ENCODE measurements at places on chromosomes 4 and X.
A peak's percentile ranks its signal among the peaks of the same experiment; 100 is the strongest.

DNA sequence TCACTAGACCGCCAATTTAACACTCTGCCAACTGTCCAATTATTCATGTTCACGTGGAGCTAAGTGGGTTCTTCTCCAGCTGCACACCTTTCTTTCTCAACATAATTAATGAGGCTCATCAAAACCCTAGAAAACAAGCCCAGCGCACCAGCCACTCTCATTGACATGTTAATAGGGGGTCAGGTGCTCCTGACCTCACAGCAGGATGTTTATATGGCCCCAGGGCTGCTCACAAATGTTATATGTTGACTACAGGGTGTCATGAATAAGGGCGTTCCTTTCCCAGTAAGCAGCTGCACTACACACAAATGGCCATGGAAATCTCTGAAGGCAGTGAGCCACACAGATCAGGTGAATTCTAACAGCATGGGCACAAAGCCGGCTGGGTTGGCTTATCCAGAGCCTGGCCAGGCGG, 209.8 kb downstream of the MGST2 start:
- DNase-seq = no peak

- no peak for DNase-seq
These were observed 10.2 kb upstream of the TMEM156 start for GRCh38 chr4:39042366-39042765.

- DNase-seq = no peak
These were observed 55.1 kb upstream of the GUCY1A1 start for GRCh38 chr4:155611501-155611900.

DNA sequence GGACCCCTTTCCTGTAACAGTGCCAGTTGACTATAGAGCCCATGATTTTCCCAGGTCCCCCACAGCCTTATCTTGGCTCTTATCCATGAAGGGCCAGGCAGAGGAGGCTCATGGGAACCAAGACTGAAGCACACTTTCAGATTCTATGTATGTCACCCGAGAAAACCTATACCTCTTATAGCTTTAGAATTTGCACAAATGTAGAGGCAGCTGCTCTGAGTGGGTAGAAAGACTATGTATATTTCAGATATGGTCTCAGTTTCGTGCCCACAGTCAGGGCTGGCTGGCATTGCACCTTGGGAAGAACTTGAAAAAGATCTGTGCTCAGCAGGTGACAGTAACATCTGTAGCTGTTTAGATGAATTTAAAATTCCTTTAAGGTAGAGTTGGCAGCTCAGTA, 8.3 kb upstream of the LNX1 start:
- no peak for DNase-seq

DNA sequence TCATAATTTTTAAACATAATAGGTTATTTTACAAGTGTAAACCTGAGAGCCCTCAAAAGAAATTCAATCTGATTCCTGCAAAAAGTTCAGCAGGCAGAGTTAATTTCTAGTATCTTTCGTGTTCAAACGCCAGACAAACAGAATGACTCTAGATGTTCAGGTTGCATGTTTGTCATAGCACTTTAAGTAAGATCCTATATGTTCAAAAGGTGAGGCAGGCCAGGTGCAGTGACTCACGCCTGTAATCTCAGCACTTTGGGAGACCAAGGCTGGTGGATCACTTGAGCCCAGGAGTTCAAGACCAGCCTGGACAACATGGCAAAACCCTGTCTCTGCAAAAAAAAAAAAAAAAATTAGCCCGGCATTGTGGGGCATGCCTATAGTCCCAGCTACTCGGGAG, 1.1 kb upstream of the RASSF6 start:
- DNase-seq = no peak

- no peak for DNase-seq
These were observed 15.7 kb downstream of the MSX1 start for GRCh38 chr4:4875147-4875546.

- DNase-seq = no peak
These were observed 18.9 kb upstream of the MND1 start for GRCh38 chr4:153325558-153325957.

DNA sequence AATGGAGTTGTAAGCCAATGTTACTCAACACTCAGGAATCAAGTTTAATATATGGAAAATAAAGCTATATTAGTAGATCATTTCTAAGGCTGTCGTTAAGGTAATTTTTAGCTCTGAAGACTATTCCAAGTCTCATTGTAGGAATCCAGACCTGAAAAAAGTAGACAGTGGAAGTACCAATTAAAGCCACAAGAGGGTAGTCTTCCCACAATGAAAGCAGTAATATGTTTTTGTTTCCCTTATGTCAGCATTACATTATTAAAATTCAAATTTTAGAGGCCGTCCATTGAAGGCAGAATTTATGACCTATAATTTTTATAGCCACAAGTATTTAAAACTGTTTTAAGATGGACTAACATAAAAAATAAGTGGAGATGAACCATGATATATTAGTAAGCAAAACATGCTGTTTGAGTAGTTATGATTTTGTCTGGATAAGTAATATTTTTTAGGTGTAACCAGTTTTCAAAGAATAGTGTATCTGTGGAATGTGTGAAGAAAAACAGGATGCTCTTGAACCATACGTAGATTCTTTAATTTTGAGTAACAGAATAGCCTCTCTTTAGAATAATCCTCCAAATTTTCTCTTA, 372.6 kb upstream of the TECRL start:
- peak; percentile 50 for DNase-seq

- DNase-seq = no peak
These were observed 67.2 kb upstream of the SHISA3 start for GRCh38 chr4:42330002-42330592.

DNA sequence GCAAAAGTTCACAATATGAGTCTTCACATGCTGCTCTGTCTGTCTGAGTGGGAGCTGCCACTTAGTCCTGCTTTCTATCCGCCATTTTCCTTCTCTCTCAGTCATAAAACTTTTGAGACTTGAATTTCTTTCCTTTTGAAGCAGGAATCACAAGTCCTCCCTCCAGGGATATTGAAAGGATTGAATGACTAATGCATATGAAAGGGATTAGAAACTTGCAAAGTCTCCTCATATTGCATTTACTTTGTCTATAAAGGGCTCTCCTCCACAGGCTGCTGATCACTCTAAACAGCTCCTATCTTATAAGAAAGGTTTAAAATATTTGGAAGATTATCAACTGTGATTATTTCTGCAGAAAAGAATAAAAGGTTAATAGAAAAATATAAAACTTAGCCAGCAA, 879.1 kb downstream of the ARAP2 start:
- no peak for DNase-seq
